ENCODE measurements at places on chromosomes 11 and 22. TPM values are rescaled to one million over a fixed set of nuclear protein-coding genes. Genes with fewer than 3 reads are reported as not detected.

DNA sequence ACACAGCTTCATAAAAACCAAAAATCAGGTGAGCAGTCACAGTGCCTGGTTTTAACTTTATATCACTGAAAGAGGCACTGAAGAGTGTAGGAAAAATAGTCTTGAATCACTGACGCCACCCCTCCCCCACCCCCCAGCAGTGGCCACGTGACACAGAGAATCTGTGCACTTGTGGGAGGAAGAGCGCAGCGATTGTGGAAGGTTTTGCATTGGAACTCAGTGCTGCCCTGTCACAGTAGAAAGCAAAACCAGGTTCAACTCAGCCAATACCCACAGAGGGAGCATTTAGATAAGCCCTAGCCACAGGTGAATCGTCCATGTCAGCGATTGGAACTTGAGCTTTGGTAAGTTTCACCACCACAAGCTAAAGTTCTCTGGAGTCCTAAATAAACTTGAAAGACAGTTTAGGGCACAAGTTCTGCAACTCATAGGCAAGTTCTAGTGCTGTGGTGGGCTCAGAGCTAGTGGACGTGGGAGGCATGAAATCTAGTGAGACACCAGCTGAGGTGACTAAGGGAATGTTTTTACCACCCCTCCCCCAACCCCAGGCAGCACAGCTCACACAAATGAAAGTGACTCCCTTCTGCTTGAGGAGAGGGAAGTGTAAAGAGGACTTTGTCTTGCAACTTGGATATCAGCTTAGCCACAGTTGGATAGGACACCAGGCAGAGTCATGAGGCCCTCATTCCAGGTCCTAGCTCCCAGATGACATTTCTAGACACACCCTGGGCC lies 13.3 kb downstream of the OR52B2 start:
- no peak for DNase-seq

DNA sequence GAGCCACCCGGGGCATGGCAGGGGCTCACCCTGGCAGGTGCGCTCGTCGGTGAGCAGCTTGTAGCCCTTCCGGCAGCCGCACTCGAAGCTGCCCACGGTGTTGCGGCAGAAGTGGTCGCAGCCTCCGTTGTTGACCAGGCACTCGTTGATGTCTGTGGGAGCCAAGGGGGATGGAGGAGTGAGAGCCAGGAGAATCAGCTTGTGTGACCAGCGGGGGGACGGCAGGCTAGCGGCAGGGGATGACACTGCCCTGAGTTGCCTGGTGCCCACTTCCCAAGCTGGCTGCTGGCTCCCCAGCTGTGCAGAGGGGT lies 44.7 kb upstream of the TTLL12 start:
- DNase-seq: no peak

Gene RBMXL2
- 0.08 TPM for total RNA-seq

Gene POU2AF3
- 0.17 TPM for total RNA-seq

Gene P2RX6
- 0.05 TPM for total RNA-seq

All from liver (tissue), 10 donors.